ENCODE measurements at places on chromosomes 5 and 9.

- no peak for DNase-seq
- no peaks in the 10 kb centered on the region for H3K27me3 ChIP-seq
- H3K27ac ChIP-seq, result no peak overlapping the region
- H3K4me1 ChIP-seq, result peaks cover 33% of the 10 kb centered on the region
Observed at GRCh38 chr9:86997951-86998350, 50.6 kb upstream of the GAS1 start.

GRCh38 chr5:149775785-149776184 is 45.7 kb downstream of the PPARGC1B start:
- no peak overlapping the region for H3K4me3 ChIP-seq
- no peak overlapping the region for H3K27ac ChIP-seq
- H3K27me3 ChIP-seq, result peaks cover 2% of the 10 kb centered on the region

DNA sequence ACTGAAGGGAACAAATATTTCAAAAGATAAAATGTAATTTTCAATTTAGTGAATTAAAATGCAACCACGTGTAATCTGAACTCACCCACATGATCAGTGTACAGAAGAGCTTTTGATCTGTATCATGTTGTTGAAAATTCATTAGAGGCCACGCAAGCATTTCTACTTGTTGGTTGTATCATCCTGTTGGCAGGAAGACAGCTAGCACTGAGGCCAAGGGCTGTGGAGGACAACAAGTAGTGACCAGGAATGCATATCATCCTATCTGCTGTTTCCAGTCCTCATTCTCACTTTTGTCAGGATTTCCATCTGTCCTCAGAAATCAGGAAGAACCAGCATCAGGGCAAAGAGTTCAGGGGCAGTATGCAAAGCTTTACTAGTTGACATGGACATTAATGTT is 29.9 kb upstream of the CKS2 start:
- H3K27me3 ChIP-seq, result no peaks in the 10 kb centered on the region
- DNase-seq, result no peak
- H3K4me1 ChIP-seq, result peaks cover 4% of the 10 kb centered on the region
- no peak overlapping the region for H3K4me3 ChIP-seq
- H3K36me3 ChIP-seq, result peaks cover 26% of the 10 kb centered on the region

DNA sequence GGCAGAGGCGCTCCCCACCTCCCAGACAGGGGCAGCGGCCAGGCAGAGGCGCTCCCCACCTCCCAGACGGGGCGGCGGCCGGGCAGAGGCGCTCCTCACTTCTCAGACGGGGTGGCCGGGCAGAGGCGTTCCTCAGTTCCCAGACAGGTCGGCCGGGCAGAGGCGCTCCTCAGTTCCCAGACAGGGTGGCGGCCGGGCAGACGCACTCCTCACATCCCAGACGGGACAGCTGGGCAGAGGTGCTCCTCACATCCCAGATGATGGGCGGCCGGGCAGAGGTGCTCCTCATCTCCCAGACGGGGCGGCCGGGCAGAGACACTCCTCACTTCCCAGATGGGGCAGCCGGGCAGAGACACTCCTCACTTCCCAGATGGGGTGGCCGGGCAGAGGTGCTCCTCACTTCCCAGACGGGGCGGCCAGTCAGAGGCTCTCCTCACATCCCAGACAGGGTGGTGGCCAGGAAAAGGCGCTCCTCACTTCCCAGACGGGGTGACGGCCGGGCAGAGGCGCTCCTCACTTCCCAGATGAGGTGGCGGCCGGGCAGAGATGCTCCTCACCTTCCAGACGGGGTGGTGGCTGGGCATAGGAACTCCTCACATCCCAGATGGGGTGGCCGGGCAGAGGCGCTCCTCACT is 75.1 kb downstream of the CARTPT start:
- peaks cover 7% of the 10 kb centered on the region for H3K4me1 ChIP-seq
- no peak for DNase-seq
- H3K4me3 ChIP-seq, result no peak overlapping the region
- H3K27me3 ChIP-seq, result peaks cover 1% of the 10 kb centered on the region
- no peak overlapping the region for H3K27ac ChIP-seq

DNA sequence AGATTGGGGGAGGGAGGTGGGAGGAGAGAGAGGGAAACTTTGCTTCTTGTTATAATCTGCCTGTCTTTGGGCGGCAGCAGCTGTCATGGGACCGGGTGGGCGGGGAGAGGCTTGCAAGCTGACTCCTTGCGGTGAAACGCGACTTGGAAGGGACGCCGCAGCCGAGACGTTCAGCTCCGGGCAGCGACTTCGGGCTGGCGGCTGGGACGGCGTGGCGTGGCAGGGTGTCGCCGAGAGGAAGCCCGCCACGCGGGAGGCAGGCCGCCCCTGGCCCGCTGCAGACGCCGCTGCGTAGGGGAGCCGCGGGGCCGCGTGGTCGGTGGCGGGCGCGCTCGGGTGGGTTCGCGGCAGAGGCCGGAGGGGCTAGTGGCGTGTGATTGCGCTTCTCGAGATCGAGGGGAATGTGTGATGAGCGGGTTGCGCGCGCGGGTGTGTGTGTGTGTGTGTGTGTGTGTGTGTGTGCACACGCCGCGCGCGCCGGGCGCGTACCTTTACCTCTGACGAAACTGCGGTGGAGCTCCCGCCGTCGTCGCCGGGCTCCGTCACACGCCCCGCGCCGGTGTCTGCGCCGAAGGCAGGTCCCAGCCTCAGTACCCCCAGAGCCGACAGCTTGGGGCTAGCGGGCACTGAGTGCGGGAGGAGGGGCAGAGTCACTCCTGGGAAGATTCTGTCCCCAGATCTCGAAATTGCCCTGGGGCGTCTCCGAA is 1.7 kb downstream of the PPARGC1B start:
- peaks cover 20% of the 10 kb centered on the region for H3K4me1 ChIP-seq
- H3K4me3 ChIP-seq, result peak overlapping the region; percentile 81
- peaks cover 67% of the 10 kb centered on the region for H3K27me3 ChIP-seq
- no peaks in the 10 kb centered on the region for H3K36me3 ChIP-seq
- peak; percentile 76 for DNase-seq
- H3K27ac ChIP-seq, result no peak overlapping the region

GRCh38 chr9:115730845-115731244 is 422.7 kb upstream of the PAPPA start:
- H3K4me3 ChIP-seq, result no peak overlapping the region
- peaks cover 5% of the 10 kb centered on the region for H3K36me3 ChIP-seq
- DNase-seq, result no peak
- peak overlapping the region; percentile 41 for H3K27ac ChIP-seq
- H3K4me1 ChIP-seq, result peaks cover 15% of the 10 kb centered on the region

DNA sequence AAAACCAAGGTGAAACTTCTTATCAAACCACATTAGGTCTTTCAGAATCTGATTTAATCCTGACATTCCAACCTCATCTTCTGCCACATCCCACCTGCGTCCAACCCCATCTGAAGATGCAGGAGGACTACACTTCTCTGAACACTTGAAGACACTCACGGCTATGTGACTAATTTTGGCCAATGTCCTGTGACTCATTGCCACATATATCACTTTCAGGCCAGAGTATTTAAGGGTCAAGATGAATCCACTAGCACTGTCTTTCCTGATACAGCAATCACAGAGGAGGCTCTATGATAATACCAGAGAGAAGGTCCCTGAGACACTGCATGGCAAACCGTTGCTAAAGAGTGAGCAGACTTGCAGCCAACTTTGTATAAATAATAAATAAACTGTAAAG is 323.4 kb downstream of the NR2F1-AS1 start:
- H3K27me3 ChIP-seq, result peaks cover 3% of the 10 kb centered on the region
- DNase-seq, result no peak
- H3K4me1 ChIP-seq, result no peaks in the 10 kb centered on the region
- no peak overlapping the region for H3K4me3 ChIP-seq

DNA sequence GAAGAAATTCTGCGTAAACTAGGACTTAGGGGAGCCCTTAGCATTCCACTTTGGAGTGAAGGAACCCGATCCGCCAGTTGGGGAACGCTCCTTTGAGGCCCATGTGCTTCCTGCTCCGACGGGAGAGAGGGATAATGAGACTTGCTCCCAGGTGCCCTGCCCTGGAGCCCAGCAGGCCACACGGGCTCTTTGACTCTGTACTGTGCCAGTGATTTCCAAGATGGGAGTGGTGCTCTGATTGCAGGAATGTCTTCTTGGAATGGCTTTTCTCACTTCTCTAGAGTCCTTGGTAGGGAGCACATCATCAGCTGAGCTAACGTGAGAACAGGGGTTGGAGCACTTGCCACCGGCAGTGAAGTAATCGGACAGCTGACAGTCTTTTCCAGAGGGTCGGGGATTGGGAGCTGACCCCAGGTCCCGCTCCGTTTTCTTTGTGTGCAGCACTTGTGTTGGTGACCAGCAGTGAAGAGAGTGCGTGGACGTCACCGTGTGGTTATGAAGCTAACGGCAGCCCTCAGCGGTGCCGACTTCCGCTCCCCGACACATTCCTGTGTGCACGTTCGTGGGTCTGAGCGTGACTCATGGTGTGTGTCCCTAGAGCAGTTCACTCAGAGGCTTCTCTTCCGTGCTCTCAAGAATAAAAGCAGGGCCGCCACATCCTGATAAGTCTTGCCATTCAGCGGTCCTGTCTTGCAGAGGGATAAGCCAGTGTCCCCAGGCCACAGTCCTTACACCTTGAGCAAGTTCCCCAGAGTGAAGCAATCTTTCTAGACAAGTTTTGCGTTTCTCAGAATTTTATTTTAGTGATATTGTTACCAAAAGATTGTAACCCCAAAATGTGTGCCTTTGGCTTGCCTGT is 25.6 kb downstream of the ABL1 start:
- peak overlapping the region; percentile 4 for H3K4me3 ChIP-seq
- DNase-seq, result no peak
- H3K27ac ChIP-seq, result peak overlapping the region; percentile 93
- H3K36me3 ChIP-seq, result peaks cover 70% of the 10 kb centered on the region
- H3K4me1 ChIP-seq, result peaks cover 62% of the 10 kb centered on the region

GRCh38 chr5:131899686-131900085 is 45.8 kb downstream of the MEIKIN start:
- H3K27ac ChIP-seq, result no peak overlapping the region
- H3K4me3 ChIP-seq, result no peak overlapping the region
- DNase-seq, result no peak
- peaks cover 4% of the 10 kb centered on the region for H3K27me3 ChIP-seq
- H3K4me1 ChIP-seq, result no peaks in the 10 kb centered on the region

DNA sequence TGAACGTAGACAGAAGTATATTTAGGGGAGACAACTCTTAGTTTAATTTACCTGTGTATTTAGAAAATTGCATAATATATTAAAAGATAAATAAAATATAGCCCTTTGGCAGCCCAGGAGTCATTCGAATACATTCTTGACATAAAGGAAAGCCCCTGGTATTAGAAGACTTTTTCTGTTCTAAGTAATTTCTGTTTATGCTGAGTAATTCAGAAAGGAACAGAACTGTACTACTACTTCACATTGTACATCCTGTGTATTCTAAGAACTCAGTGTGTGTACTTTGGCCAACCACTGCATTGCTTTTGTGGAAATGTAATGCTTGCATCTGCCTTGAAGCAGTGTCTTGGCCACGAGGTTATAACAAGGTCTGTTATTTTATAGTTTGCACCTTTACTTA is 136.4 kb downstream of the KDM4C start:
- H3K27me3 ChIP-seq, result no peaks in the 10 kb centered on the region
- H3K4me3 ChIP-seq, result no peak overlapping the region
- H3K36me3 ChIP-seq, result peaks cover 11% of the 10 kb centered on the region
- no peak overlapping the region for H3K27ac ChIP-seq
- no peak for DNase-seq
- H3K4me1 ChIP-seq, result peaks cover 18% of the 10 kb centered on the region

DNA sequence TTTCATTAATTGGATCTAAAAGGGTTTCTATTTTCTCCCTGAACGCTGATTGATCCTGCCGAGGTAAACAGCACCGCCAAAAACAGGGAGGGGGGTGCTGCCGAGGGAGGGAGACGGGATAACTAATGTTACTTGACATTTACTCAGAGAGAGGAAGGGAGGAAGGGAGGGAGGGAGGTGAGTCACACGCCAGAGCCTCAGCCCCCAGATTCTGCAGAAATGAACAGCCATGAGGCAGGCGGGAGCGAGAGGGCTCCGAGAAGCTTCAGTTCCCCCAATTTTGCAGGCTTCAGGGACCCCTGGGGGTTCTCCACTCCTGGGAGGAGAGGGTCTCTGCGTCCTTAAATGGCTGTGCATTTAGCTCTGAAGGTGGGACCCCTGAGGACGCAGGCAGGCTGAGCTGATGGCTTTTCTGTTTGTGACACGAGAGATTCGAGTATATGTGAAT is 59.1 kb upstream of the IER5L start:
- no peak overlapping the region for H3K4me3 ChIP-seq
- peaks cover 9% of the 10 kb centered on the region for H3K27me3 ChIP-seq
- peak overlapping the region; percentile 75 for H3K27ac ChIP-seq
- DNase-seq, result no peak
- no peaks in the 10 kb centered on the region for H3K36me3 ChIP-seq

DNA sequence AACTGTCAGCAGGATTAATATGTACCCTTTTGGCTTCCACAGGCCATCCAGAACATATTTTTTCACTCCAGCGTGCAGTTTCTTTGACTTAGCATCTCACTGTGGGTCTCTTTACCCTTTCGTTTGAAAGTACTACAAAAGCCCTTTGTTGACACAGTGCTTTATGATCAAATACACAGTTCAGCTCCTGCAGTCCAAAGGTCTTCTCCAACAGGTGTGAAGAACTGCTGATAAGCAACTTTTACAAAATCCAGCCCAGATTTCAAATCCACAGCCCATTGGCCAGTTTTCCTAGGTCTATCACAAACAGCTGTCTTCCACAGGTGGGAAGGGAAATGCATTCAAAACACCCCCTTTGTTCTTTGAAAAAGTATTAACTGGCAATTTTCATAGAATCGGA is 54.8 kb downstream of the MYO10 start:
- no peak for DNase-seq
- peaks cover 24% of the 10 kb centered on the region for H3K36me3 ChIP-seq
- no peaks in the 10 kb centered on the region for H3K27me3 ChIP-seq
- peak overlapping the region; percentile 37 for H3K27ac ChIP-seq
- H3K4me3 ChIP-seq, result no peak overlapping the region

GRCh38 chr5:32707418-32707997 is 3.6 kb upstream of the NPR3 start:
- no peak overlapping the region for H3K4me3 ChIP-seq
- H3K4me1 ChIP-seq, result peaks cover 30% of the 10 kb centered on the region
- no peaks in the 10 kb centered on the region for H3K36me3 ChIP-seq

DNA sequence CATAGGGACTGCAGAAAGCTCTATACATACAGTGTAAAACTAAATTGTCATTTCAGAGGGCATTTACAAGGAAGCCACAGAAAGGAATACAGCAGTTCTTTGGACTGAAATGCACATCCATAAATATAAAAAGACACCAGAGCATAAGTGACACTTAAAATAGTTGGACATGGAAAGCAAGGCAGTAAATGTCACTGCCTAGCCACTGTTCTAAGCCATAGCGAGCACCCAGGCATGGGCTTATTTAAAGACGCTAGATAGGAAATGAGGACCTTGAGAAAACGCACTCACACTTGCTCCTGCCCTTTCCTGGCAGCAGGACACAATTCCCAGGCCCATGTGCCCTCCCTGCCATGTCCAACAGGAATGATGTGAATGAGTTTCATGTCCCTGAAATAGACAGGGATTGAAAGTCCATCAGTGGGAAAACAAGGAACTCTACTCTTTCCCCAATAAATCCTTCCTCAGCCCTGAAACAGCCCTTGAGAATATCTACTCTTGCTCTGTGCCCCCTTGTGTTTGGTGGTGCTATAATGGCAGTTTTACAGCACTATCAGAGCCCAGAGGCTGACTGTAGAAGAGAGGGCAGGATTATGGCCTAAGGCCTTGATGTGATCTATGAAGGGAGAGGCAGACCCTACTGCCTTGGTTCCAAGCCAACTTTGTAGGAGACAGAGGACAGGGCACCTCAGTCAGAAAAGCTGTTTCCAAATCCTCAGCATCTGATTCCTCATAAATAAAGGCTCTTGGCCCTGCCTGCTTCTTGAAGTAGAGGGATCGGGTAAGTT is 182.9 kb downstream of the SAXO1 start:
- peaks cover 2% of the 10 kb centered on the region for H3K36me3 ChIP-seq
- H3K27me3 ChIP-seq, result no peaks in the 10 kb centered on the region
- no peak for DNase-seq
- peak overlapping the region; percentile 86 for H3K27ac ChIP-seq
